ENCODE measurements at places on chromosomes 1 and 21.

DNA sequence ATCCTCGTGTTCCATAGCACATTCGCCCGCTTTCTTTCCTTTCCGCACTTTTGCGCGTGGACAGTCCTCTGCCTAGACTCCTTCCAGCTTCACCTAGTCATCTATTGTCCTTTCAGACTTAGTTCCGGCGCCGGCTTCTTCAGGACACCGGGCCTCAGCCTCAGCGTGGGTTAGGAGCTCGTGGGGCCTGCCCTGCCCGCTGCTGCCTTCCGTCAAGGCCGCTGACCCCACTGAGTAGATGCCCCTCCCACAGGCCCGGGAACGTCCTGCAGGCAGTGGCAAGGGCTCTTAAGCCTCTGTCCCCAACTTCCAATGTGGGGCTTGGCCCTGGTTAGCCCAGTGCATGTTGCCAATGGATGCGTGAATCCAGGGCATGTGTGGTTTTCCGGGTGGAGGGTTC is 11.4 kb downstream of the DMRTB1 start:
- DNase-seq, result no peak

DNA sequence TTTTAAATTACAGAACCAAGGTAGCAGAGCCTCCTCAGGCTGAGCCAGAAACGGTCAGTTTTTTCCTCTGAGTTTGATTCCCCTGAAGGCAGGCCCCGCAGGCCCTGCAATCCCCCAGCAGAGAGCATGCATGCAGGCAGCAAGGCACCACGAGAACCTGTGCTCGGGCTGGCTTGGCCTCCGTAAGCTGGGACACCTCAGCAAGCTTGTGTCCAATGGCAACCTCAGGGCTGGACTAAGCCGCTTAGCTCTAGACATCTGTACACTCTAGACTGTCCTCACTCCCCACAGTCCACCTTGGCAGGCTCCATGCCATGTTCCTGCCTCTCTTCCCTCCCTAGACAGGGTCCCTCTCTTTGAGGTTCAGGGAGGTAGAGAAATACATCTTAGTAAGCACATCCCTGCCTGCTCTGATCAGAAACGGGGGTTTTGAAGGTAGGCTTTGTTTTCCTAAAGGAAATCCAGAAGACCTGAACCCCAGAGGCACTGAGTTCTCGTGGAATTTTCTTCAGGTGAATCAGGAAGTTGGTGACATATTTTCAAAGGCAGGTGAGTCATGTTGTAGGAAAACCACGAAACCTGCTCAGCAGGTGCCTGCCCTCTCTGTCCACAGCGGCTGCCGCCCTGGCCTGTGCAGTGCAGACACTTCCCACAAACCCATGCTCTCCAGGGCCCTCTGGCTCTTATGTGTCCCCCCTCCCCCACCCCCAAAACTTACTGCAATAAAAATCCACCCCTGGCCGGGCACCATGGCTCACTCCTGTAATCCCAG is 7.0 kb downstream of the TMEM63A start:
- DNase-seq, result no peak

DNA sequence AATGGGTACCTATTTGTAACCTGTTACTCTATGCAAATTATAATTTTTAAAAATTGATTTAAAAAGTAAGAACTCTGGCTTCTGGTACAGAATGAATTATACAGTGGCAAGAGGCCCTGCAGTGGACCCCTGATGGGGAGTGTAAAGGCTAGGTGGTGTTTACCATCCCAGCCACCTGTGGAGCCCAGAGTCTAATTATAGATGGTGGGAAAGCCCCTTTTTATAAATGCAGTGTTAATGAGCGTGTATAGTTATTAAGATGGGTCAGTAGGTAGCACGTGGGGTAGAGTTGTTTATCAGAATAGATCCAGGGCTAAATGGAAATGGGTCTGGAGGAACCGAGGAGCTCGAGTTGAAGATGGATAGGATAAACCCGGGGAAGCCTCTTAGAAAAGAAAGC is 13.9 kb upstream of the PRELP start:
- DNase-seq, result no peak

- DNase-seq, result no peak
These were observed 24.5 kb upstream of the PPP2R5A start for GRCh38 chr1:212260557-212261355.

DNA sequence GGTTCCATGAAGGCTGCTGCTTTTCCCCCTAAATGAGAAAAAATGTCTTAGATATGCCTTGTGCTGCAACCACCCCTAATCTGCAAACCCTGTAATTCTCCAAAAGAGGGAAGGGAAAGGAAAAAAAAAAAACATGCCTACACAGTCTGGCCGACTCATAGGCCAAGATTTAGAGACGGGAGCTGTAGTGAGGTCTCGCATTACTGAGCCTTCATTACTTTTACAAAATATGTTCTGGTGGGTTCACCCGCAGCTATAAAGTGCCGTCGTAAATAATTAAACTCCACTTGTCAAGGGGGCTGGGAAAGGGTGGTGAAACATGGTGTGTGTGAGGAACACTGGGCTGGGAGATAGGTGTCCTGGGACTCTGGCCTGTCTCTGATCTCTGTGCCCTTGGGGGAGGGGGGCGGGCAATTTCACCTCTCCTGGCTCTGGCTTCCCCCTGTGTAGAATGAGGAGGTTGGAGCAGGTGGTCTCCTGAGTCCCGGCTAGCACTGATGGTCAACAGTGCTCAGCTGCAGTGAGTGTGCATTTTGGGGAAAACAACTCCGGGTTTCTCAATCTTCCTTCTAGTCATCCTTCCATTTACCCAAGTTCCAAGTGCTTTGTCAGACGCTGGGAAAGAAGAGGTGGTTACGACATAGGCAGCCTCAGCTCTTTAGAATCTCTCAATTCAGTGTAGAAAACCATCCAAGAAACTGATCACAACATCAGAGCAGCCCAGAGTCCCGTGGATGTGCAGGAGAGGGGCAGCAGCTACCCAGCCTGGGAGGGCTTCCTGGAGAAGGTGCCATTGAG is 82.3 kb downstream of the ACTL8 start:
- peak; percentile 66 for DNase-seq

DNA sequence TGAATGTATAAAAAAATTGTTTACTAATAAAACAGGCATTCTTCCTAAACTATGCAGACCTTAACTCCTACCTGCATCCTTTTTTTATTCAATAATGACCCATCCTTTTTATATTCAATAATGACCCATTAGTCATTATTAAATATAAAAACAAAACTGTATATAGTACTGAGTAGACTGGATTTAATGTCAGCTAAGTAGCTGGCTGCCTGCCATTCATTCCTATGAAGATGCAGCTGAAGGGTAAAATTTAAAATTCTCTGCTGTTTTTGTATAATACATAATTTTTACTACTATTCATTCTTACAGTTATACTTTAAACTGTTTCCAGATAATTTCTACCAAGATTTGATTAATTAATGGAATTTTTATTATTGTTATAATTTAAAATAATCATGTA is 79.3 kb downstream of the DENND1B start:
- DNase-seq, result peak; percentile 15

- peak; percentile 34 for DNase-seq
These were observed 29.5 kb downstream of the HLX start for GRCh38 chr1:220908757-220909156.

DNA sequence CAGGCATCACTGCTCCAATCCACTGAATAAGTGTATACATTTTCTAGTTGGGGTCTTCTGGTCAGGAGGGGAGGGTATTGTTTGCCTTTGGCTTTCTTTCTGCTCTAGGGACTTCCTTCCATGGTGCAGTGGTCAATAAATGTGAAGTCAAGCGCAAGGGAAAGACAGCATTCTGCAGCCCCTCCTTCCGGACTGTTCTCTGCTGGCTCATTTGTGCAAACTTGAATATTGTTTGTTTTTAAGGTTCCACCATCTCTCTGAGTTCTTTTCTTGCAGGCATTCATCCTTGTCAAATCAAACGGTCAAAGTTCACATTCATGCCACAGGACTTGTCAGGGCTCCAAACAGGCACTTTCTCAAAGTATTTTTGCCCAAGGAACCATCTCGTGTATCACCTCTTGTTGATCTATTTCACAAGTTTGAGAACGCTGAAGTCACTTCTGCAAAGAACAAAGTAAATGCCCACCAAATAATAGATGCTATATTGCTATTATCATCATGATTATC is 205.6 kb upstream of the KAZN start:
- no peak for DNase-seq

DNA sequence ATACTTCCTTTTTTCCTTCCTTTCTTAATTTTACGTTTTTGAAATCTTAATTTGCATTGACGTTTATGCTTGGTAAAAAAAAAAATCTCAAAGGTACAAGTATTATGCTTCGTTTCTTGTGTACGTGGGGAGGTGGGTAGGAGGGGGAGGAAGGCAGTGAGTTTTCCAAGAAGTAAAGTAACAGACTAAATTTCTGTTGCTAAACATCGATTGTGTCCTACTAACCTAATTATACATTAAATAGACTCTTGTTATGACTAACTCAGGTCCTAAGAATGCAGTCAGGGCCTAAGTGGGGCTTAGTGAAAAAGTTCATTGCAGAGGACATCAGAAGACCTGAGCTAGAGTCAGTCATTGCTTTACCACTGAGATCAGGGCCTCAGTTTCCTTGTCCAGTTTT is 17.5 kb downstream of the NEK7 start:
- DNase-seq, result no peak

DNA sequence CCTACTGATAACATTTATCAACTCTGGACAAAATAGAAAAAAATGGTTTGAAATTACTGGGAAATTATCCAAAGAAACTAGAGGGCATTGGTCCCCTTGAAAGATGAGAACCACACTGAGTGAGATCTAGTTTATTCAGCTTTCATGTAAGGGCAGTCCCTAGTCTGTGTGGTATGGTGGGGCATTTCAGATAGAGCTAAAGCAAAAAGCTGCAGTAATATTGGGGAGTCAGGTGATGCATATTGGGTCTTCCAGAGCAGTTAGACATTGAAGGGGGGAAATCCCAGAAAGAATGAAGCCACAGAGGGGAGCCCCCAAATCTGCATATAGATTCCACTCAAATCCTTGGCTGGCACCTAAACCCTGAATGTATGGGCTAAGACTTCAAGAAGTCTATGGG is 347.7 kb upstream of the POU3F1 start:
- DNase-seq, result no peak

DNA sequence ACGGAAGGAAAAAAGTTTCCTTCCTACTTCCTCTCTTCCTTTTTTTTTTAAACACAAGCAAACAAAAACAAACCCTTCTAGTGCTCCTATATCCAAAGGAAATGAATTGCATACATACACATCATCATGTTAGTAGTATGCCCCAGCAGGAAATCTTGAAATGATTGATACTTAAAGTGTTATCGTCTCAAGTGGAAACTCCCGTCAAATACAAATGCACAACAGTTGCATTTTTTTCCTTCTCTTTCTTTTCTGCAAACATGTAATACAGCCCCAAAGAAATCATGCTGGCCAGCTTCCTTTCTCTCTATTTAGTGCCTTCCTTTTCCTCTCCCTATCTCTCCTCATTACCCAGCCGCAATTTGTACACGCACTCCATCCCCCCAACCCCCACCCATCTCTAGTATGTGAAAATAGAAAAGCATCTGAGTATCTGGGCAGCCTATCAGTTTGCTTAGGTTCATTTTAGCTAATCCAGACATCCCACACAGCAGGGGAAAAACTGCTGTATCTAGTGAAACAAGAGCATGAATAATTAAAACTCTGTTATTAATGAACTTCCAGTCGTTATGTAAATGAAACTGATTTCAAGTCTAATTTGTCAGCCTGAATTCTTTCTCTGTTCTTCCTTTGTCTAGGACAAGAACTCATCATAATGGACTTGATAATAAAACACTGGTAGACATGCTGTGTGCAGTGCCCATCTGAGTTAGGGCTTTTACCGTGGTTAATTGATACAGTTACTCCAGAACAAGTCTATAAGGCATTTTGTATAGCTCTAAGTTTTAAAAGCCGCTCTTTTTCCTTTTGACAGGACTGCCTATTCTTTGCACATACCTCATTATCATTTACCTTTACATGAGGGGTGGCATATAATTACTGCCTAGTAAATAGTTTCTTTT is 336.5 kb upstream of the ADGRL2 start:
- DNase-seq, result no peak

- DNase-seq, result peak; percentile 93
These were observed 50.9 kb downstream of the HTR6 start for GRCh38 chr1:19715334-19716203.

- DNase-seq, result no peak
These were observed 457.7 kb upstream of the RUNX1 start for GRCh38 chr21:35506771-35507170.

DNA sequence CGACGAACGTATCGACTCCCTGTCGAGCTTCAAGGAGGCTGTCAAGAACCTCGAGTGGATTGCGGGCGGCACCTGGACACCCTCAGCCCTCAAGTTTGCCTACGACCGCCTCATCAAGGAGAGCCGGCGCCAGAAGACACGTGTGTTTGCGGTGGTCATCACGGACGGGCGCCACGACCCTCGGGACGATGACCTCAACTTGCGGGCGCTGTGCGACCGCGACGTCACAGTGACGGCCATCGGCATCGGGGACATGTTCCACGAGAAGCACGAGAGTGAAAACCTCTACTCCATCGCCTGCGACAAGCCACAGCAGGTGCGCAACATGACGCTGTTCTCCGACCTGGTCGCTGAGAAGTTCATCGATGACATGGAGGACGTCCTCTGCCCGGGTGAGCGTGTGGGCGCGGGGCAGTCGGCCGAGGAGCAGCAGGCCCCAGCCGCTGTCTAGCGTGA is 28.0 kb downstream of the COL6A2 start:
- no peak for DNase-seq

DNA sequence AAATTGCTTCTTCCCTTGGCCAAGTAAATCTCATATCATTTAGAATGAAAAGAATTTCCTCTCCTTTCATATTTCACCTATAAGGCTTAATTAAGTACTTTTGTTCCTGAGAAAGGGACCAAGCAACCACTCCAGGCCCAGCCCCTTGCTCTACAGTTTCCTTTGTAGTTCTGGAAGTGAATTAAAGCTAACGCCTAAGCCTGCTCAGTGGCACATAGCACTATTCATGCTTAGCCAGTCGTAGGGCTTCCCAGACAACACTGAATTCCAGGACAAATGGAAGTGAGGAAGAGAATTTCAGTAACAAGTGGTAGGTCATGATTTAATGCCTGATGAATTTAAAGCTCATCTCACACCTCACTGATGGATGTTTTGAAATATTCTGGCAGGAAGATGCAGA is 73.3 kb downstream of the RPAP2 start:
- no peak for DNase-seq

- DNase-seq, result no peak
These were observed 117.9 kb upstream of the ADAR start for GRCh38 chr1:154725865-154726264.

- DNase-seq, result no peak
These were observed 271.6 kb downstream of the TRABD2B start for GRCh38 chr1:47725511-47725991.

- DNase-seq, result no peak
These were observed 478.1 kb upstream of the NR5A2 start for GRCh38 chr1:199549421-199549820.

GRCh38 chr1:220001095-220001501 is 45.2 kb downstream of the EPRS1 start:
- no peak for DNase-seq

- no peak for DNase-seq
These were observed 3.5 kb upstream of the AADACL4 start for GRCh38 chr1:12640237-12640957.
